ENCODE measurements at places on chromosomes 2 and 18. TPM values are rescaled to one million over a fixed set of nuclear protein-coding genes. Genes with fewer than 3 reads are reported as not detected.

TRIP12 gene
- 97.5 TPM for total RNA-seq

RGPD6 gene
- 21.5 TPM for total RNA-seq

LAMA1 gene
- 0.25 TPM for total RNA-seq

WNT6 gene
- not detected for total RNA-seq

CPLX4 gene
- not detected for total RNA-seq

CXCR1 gene
- not detected for total RNA-seq

KIAA2012 gene
- not detected for total RNA-seq

SKOR2 gene
- total RNA-seq = not detected

Data from mammary microvascular endothelial cell (primary cell).